NCI-H2029 (cell line): ENCODE measurements at places on chromosomes 1 and 21.

DNA sequence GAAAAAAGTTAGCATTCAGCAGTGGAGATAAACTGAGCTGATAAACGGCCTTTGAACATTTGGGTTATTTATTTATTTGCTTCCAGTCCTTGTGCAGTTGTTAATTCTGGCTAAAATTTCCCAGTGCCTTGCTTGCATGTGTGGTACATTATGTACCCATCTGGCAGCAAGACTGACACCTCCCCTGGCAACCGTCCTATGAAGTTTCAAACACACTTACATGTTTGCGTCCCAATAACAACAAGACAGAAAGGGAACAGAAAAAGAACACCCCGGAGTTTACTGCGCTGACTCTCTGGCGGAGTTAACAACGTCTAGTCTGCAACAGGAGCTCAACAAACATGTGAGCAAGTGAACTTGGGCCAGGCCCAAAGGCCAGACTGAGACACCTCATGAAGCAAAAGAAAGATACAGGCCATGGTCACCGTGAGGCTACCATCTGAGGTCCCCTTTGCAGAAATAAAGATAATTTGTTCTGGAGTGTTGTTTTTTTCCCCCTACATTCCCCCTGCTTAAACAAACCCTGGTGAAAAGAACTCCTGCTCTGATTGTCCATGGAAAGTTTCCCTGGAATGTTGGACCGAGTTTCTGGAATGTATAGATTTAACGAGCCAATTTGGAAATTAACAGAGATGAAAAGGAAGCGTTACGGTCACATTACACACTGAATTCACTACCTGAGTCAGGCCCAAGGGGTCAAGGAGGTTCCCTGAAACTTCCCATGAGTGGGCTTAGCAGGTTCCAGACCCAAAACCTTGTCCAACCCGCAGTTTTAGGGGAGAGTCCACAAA, 33.4 kb downstream of the TRABD2B start:
- DNase-seq, result no peak

GRCh38 chr1:234528074-234528865, 49.3 kb upstream of the TARBP1 start:
- DNase-seq, result no peak

DNA sequence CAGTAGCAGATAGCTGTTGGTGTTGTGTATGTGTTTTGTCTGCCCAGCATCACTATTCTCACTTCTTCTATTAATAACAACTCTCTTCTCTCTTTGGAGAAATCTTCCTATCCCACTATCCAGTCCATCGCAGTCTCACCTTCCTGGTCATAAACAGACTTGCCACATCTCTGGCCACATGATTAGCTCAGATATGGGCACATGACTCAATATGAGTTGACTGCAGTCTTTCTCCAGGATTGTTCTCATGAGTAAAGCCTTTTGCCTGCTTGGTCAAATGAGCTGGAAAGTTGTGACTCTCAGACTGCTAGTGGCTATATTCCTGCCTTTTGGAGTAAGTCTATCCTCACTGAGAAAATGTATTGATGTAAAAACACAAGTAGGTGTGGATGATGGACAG, 32.9 kb upstream of the TADA1 start:
- no peak for DNase-seq

DNA sequence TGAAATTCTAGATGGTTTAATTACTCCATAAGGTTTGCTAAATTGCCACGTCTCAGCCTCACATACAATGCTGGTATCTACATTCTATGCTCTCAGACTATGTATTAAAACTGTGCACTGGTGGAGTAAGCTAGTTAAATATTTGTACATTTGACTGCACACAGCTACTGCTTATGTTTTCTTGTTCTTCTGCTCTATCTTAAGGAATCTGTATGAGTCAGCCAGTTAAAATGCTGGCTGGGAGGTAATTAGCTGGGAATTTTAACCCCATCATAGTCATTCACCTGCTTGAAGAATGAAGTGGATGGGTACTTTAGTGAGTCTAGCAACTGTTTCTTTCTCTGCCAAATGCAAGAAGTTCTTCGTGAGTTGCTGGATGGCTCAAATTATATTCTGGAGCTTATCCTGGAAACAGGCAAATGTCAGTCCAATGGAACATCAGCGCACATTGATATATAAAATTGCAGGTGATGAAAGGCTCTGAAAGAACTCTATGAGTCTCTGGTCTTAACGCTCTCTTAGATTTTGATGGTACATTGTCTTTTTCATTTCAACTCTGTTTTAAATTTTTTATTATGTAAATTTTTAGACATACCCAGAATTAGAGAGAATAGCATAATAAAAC, 83.4 kb downstream of the BACH1 start:
- DNase-seq, result no peak

DNA sequence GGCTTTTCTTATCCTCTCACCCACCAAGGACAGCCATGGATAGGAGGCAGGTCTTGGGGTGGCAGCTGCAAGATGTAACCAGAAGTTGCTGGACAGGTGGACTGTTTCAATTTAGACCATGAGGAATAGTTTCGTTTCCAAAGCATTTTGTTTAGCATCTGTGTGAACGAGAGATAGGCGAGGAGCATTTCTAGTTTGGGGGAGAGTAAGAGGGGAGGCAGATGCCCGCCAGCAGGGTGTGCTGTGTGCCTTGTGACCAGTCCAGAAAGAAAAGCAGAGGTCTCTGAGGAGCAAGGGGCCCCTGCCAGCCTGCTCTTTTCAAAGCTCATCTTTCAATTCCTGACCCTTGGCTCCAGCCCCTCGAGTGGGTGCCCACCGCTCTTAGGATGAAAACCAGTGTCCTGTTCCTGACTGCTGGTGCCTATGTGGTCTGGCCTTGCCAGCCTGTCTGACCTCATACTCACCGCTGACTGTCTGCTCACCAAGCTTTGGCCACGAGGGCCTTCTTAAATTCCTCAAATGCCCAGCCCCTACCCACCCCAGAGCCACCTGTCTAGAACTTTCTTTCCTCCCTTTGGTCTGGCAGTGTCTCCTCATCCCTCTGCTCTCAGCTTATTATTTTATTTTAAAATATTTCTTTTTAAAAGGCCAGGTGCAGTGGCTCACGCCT, 8.5 kb downstream of the SERINC2 start:
- no peak for DNase-seq

- DNase-seq, result no peak
Observed at GRCh38 chr21:29144736-29145353, 14.4 kb downstream of the MAP3K7CL start.

- DNase-seq, result peak; percentile 47
Observed at GRCh38 chr1:244302876-244303609, 148.7 kb downstream of the ADSS2 start.

DNA sequence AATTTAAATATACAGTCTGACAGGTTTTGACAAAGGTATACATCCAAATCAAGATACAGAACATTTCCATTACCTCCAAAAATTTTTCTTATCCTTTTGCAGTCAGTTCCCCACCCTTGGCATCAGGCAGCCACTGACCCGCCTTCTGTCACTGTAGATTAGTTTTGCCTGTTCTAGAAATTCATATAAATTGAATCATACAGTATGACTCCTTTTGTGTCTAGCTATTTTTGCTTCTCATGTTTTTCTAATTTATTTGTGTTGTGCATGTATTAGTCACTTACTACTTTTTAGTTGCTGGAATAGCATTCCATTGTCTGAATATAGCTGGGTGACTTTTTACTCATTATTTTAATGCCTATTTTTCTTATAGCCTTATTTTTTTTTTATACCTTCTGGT, 3.8 kb downstream of the UTP25 start:
- no peak for DNase-seq

DNA sequence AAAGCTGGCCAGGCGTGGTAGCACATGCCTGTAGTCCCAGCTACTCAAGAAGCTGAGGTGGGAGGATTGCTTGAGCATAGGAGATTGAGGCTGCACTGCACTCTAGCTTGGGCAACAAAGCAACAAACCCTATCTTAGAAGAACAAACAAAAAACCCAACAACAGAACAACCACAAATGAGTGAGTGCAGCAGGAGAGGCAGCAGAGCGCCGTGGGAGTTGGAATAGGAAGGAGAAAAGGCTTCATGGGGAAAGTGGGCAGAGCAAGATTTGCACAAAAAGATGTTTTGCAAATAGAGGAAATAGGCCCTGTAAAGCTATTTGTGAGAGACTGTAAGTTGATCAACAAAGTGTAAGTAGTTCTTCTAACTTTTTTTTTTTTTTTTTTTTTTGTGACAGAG, 19.6 kb downstream of the SMAP2 start:
- no peak for DNase-seq

DNA sequence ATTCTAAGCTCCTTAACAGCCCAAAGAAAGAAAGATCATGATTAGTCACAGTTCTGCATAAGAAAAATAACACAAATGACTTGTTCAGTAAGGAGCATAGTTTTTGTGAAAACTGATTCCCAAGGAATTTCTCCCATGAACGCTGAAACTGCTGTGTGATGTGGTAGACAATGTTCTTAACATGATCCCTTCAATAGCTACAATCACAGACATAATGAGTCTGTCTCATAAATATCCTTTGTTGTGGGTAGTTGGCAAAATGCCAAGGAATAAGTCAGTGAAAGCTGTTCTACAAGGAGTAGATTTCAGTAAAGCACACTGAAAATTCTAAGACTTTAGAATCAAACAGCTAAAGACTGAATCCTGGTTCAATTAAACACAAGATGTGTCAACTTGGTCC, 404.8 kb downstream of the HLX start:
- no peak for DNase-seq

DNA sequence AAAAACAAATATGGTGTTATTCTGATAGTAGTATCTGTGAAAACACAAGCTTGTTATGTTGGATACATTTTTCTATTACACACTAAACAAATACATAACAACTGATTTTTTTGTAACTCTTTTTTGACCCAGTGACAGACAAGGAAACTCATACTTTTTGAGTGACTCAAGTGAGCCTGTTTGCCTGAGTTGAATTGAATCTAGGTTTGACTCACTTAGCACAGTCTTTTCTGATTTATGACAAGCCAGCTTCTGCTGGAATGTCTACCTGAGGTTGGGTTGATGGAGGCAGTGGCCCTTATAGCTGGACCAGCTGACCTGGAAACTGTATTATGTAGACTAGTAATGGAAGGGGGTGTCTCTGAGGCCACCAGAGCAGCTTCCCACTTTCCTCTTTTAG, 4.2 kb upstream of the CLCA4 start:
- DNase-seq, result no peak

GRCh38 chr1:71028981-71029380, 18.6 kb downstream of the PTGER3 start:
- no peak for DNase-seq

DNA sequence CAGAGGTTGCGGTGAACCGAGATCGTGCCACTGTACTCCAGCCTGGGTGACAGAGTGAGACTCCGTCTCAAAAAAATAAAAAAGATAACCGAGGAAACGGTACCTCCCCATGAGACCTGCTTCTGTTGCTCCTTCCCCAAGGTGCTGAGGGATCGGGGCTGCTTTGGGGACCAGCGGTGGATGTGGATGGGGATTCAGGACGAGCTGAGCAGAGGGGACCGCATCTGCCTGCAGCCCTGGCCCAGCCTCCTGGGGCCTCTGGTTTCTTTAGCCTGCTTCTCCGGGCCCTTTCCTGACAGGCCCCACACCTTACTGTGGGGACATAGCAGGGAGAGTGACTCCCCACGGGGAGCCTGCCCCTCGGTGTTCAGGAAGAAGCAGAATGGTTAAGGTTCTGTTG, 17.1 kb downstream of the SLC66A1 start:
- no peak for DNase-seq

GRCh38 chr1:17168091-17168876, 36.6 kb upstream of the PADI1 start:
- DNase-seq, result no peak

DNA sequence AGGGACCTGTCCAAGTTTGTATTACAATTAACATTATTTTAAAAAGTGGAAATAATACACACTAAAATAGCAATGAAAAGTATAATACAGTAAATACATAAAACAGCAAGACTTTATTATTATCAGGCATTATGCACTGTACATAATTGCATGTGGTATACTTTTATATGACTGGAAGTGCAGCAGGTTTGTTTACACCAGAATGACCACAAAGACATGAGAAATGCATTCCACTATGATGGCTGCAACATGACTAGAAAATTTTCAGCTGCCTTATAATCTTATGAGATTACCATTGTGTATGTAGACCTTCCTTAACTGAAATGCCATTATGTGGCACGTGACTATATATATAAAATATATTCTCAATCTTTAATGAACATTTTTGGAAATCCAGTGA, 1699.6 kb downstream of the KCNT2 start:
- DNase-seq, result no peak

DNA sequence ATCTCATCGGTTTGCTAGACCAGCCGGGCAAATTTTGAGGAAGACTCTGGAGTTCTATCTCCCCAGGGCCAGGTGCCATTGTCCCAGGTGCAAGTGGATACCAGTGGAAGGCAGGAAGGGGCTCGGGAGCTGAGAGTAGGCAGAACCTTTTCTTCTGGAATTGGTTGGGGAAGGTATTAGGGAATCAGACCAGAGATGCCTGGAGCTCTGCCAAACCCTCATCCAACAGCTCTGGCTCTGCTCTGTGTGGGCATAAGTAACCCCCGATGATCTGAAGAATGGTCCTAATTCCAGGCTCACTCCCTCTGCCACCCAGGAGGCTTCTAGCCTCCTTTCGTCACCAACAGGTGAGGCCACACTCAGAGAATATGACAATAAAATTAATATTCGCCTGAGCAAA, 69.9 kb downstream of the PGBD5 start:
- no peak for DNase-seq

DNA sequence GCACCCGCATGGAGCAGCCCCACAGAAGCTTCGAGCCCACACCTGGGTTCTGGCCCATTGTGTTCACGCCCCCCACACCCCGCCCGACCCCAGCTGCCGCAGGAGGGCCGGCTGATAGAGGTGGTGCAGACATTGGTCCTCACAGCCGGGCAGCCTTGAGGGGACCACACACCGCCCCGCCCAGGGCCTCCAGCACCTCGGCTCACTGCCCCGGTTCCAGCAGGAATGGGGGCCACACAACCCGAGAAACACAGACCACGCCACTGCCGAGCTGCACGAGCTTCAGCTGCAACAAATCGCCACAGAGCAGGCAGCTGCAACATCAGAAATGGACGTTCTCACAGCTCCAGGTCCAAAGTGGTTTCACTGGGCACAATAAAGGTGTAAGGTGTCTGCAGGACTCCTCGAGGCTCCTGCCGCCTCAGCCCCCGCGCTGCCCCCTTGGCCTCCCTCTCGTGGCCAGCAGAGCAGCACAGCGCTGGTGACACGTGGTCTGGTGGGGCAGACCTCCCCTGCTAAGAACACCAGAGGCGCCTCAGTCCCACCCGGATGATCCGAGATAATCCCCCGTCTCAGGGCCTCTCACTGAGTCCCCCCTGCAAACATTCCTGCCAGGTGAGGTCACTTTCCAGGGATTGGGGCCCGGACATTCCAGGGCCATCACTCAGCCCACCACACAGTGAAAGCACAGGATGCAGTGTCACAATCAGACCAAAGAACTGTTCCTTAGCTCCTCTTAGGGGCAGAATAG, 62.3 kb upstream of the ADARB1 start:
- DNase-seq, result no peak

- no peak for DNase-seq
Observed at GRCh38 chr1:168081373-168082007, 55.2 kb downstream of the GPR161 start.
